ENCODE measurements at places on chromosomes 13 and 19.
A peak's percentile ranks its signal among the peaks of the same experiment; 100 is the strongest.

DNA sequence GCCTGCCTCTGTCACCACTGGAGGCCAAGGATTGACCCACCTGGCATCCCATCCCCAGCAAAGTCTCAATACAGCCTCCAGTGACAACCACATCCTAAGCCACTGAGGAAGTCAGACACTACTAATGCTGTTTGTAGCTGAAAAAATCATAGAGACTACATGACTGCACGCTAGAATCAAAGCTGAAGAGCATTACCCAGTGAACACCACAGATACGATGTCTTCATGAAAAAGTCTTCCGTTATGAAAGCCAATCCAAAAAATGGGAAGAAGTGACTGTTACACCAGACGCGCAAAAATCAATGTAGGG lies 11.1 kb upstream of the NUP62 start:
- no peak for DNase-seq

DNA sequence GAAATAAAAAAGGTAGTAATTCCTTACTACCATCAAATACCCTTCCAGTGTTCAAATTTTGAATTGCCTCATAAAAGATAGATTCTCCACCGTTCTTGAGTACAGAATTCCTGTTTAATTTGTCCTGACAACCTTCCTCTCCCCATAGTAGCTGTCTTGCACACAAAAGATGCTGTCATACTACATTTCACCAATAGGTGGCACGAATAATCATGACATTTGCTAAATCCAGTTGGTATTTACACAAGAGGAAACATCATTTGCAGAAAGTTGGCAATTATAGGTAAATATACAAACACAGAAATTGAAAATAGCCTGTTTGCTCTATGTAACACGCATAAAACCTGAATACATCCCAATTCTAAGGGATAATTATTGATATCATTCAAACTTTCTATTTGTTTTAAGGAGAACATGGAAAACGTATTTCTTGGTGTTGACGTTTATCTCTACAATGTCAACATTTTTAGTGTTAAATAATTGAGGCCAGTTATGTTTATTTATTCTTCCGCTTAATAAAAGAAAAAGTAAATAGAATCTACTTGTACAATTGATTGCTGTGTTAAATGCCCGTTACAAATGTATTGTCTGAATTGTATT lies 58.3 kb upstream of the CLDN10 start:
- DNase-seq, result peak; percentile 72

- no peak for DNase-seq
These were observed 21.8 kb downstream of the RFXAP start for GRCh38 chr13:36840718-36841250.

DNA sequence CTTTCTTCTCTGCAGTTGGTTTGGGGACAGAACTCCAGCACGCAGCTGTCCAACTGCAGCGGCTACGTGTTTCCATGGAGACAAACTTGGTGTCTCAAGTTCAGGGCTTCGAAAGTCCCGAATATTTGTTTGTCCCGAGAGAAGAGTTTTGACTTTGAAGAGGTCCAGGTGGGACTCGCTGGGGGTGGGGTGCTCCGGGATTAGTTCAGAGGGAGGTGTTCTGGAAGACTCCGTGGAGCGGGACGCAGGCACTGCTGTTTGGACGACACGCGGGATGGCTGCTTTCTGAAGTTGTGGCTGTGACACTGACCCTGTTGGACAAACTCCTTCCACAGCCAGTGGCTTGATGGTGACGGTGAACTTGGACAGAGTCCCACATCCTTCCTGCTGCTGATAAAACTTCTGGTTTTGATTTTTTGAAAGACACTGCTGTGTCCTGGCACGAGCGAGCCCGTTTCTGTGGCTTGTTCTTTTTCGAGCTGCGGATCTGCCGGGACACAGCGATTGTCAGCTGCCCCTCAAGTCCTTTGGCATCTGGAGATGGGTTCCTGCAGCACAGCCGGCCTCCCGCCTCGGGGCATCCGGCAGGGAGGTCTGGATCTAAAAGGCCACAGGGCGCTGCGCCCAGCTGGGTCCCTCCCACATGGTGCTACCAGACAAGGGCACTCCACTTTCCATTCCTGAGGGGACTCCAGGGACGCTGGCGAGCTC lies 15.9 kb upstream of the RANBP3 start:
- DNase-seq, result peak; percentile 71

DNA sequence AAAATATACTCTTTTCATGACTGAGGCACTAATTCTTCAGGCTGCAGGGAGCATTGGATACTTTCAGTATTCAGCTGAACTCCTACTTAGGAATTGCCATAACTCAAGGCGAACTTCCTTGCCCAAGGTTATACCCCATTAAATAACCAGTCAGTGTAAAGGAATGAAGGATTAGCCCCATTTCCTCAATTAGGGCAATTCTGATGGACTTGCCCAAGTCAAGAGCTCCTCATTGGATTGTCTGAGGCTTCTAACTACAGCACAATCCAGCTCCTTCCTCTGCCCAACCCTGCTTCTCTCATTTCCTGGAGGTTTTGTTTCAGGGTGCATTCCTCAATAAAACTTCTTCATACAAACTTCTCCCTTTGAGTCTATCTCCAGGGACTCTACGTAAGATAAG lies 329.2 kb downstream of the LIG4 start:
- DNase-seq, result no peak

DNA sequence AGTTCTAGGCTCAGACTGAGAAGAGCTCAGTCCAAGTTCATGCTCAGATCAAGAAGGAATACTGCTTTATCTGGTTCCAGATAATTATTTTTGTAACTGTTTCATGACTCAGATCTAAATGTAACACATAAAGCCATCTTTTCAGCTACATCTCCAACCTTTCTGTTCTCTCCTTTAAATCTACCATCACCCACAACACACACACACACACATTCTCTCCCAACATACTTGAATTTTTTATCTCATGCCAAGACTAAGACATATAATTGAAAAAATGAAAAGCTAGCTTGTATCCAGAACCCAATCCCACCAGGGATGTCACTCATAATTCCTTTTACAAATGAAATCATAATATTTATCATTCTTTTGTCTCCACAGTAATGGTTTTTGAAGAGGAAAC lies 7.6 kb downstream of the KATNAL1 start:
- DNase-seq, result no peak

DNA sequence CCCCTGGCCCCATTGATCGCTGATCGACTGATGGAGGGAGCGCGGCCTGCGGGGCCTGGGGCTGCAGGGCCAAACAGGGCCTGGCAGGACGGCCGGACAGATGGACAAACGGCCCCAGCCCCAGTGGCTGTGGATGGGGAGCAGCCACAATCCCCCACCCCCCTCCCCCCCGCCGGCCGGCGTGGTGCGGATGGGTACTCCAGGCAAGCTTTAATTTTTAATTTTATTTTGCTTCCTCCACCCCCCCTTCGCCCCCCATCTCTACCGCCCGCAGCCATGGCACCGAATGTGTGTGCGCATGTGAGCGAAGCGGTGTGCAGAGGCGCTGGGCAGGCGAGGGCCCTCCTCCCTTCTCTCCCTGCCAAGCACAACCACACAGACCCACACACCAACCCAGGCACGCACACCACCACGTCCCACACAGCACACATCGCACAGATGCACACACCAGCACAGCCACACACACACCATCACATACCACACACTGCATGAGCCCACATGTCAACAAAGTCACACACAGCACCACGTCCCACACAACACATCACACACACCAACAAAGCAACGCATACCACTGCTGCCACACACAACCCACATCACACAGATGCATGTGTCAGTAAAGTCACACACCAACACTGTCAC lies 12.4 kb downstream of the ERFL start:
- no peak for DNase-seq

DNA sequence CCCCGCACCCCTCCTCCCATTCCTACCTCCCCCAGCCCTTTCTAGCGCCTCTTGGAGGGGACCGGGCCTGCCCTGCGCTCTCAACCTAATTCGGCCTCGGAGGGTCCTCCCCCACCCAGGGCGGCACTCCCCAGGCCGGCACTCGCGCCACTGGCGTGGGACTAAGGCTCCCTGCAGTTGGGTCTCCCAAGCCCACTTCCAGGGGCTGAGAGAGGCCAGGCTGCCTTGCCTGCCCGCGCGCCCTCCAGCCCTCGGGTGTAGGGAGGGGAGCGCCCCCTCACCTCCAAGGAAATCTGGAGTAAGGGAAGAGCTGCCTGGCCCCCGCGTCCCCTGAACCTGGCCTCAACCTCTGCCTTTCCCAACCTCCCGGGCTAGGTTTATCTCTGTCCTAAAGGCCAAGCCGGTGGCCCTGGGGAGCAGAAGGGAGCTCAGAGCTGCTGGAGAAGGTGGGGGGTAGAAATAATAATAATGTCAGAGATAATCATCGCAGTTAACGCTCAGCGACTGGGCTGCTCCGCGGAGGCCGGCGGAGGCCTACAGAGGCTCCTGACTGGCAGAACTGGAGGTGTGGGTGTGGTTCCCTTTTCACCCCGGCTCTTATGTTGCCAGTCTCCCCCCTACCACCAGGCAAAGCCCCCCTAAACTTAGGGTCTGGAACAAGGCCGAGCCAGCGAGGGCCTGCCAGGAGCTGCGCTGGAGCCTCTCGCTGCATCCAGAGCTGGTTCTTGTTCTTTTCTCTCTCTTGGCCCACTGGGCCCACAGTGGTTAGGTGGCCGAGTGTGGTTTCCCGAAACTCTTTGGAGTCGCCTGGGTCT lies 9.6 kb downstream of the ZIC2 start:
- DNase-seq, result no peak

DNA sequence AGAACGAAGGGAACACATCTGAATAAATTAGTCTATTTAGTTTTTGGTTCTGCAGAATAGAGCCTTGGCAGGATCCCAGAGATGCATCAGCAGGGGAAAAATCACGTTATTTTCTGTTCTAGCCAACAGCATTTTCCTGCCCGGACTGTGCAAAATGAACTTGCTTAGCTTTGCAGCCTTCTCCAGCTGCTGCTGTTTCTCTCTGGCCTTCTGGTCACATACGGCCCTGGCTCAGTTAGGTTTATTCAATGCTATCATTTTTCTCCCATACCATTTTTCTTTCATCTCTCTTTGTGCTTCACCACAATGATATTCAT lies 110.4 kb upstream of the KL start:
- DNase-seq, result no peak

- DNase-seq, result no peak
These were observed 39.2 kb upstream of the CSNK1A1L start for GRCh38 chr13:37144661-37145060.

DNA sequence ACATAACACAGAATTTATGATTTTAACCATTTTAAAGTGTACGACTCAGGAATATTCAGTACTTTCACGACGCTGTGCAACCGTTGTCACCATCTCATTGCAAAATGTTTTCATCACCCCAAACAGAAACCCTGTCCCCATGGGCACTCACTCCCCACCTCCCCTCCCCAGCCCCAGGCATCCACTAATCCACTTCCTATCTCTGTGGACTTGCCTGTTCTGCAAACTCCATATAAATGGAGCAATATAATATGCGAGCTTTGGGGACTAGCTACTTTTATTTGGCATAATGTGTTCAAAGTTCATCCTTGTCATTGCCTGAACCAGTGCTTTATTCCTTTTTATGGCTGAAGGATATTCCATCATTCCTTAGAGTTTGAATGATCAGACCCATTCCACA lies 7.3 kb upstream of the INSR start:
- no peak for DNase-seq

DNA sequence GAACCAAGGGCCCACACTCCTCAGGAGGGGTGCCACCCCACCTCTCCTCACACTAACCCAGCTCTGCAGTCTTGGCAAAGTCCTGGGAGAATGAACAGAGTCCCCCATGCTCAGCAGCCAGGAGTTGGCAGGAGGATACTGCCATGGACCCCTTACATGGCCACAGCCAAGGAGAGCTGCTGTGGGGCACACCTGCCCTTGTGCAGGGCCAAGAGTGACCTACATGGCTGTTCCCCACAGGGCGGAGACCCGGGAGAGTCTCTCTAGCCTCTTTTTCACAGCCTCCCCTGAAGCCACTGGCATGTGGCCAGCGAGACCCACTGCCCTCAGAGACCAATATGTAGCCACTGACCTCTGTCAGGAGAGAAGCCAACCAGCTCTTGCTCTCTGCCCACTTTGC lies 45.9 kb upstream of the VSTM2B start:
- no peak for DNase-seq

DNA sequence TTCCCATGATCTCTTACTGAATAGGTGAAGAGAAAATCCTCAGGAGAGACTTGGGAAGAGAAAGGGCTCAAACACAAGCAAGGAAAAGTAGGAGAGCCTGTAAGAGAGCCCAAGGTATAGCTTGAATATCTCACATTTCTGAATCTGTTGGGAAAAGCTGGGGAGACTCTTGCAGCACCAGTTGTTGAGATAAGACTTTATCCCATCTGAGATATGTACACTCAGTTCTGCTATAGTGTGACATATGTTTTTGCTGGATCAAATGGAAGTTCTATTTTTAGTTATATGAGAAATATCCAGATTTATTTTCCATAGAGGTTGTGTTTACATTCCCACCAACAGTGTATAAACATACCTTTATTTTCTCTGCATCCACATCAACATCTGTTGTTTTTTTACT lies 246.1 kb downstream of the NDFIP2 start:
- no peak for DNase-seq

GRCh38 chr19:48325265-48325910 lies at the start of gene EMP3:
Gene EMP3 (plus strand): TSS chr19:48325552. CDS start chr19:48326845, 1,293 bp downstream.
- peak; percentile 86 for DNase-seq

DNA sequence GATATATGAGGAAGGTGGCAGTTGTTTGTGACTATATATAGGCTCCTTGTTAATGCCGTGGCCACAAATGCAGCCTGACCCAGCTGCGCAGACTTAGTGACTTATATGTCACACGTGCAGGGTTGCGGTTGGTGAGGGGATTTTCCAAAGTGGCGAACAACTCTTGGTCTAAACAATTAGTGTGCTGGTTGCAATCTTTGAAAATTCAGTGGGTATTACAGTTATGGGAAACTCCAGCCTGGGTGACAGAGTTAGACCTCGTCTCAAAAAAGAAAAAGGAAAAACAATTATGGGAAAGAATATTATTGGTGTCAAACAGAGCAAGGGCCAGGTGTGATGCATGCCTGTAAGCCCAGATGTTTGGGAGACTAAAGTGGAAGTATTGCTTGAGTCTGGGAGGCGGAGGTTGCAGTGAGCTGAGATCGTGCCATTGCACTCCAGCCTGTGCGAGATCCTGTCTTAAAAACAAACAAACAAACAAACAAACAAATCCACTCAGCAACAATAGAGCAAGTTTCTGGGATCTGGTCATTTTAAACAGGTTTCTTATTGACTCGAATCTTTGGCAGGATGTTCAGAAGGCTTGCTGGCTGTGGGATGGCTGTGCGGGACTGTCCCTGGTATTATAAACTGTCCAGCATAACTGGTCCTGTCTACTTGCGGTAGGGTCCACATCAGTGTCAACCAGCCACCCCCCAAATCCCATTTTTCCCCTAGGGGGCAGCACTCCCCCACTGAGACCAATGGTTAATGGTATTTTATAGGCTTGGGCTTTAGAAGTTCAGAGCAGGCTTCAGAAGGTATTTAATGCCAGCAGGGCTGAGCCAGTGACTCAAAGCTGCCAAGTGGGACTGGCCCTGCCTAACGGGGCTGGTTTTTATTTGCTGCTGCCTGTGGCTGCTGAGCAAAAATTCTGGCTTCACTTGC lies 15.4 kb downstream of the RELB start:
- DNase-seq, result peak; percentile 48

GRCh38 chr19:44598880-44599279 lies 14.5 kb upstream of the IGSF23 start:
- DNase-seq, result no peak
